ENCODE measurements at places on chromosomes 2 and 18.
A peak's percentile ranks its signal among the peaks of the same experiment; 100 is the strongest.

DNA sequence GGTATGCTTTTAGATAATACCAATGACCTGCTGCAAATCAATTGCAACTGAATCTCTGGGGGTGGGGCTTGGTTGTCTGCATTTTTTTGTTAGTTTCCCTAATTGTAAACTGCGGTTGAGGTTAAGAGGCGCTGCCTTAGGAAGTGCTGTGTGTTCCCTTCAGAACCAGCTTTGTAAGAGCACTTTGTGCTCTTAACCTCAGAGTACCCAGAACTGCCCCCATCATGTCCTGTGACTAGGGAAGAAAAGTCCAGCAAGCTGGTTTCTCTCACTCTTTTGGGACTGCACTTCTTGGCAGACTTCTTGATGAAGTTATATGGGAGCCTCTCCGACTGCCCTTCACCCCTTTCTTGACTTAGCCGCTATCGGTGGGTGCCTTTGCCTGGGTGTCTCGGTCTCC, 245.5 kb upstream of the CXCR4 start:
- no peaks in the 10 kb centered on the region for H3K27me3 ChIP-seq
- H3K4me3 ChIP-seq, result peak overlapping the region; percentile 8
- no peak for DNase-seq
- peaks cover 53% of the 10 kb centered on the region for H3K4me1 ChIP-seq
- H3K36me3 ChIP-seq, result peaks cover 2% of the 10 kb centered on the region
- peak overlapping the region; percentile 24 for H3K27ac ChIP-seq

DNA sequence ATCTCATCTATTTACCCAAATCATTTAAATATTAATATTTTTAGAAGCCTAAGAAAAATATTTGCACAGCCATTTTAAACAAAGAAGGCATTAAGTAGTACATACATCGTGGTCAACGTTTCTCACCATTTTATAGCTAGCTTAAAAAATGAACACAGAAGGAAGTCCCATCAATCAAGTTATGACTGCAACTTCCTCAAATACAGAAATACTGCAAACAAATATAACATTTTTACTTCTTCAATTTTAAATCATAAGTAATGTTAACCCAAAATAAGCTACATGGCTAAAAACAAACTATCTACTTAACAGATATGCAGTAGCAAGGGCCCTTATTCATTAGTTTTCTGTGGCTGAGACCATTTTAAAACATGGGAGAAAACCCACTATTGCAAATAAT, 30.6 kb downstream of the ITSN2 start:
- H3K36me3 ChIP-seq, result peaks cover 11% of the 10 kb centered on the region
- H3K4me3 ChIP-seq, result no peak overlapping the region
- H3K27ac ChIP-seq, result no peak overlapping the region
- peaks cover 50% of the 10 kb centered on the region for H3K4me1 ChIP-seq
- no peaks in the 10 kb centered on the region for H3K27me3 ChIP-seq

GRCh38 chr2:64784168-64785061, 130.7 kb upstream of the SERTAD2 start:
- no peaks in the 10 kb centered on the region for H3K27me3 ChIP-seq
- H3K4me3 ChIP-seq, result no peak overlapping the region
- H3K4me1 ChIP-seq, result no peaks in the 10 kb centered on the region
- H3K27ac ChIP-seq, result no peak overlapping the region

GRCh38 chr18:46028536-46028891, 43.5 kb downstream of the PSTPIP2 start:
- H3K4me3 ChIP-seq, result peak overlapping the region; percentile 79
- H3K4me1 ChIP-seq, result peaks cover 19% of the 10 kb centered on the region
- peaks cover 10% of the 10 kb centered on the region for H3K27me3 ChIP-seq
- H3K27ac ChIP-seq, result peak overlapping the region; percentile 81

- no peak overlapping the region for H3K4me3 ChIP-seq
- H3K4me1 ChIP-seq, result no peaks in the 10 kb centered on the region
- H3K27ac ChIP-seq, result no peak overlapping the region
- H3K27me3 ChIP-seq, result peaks cover 72% of the 10 kb centered on the region
Measured at GRCh38 chr2:238739668-238740067, 108.2 kb upstream of the TWIST2 start.

GRCh38 chr2:30425326-30425725, 21.7 kb upstream of the LCLAT1 start:
- DNase-seq, result no peak
- H3K4me1 ChIP-seq, result peaks cover 63% of the 10 kb centered on the region
- H3K27me3 ChIP-seq, result no peaks in the 10 kb centered on the region
- H3K27ac ChIP-seq, result no peak overlapping the region

GRCh38 chr2:236545814-236546480, 23.7 kb upstream of the ACKR3 start:
- peak overlapping the region; percentile 79 for H3K27ac ChIP-seq
- no peaks in the 10 kb centered on the region for H3K27me3 ChIP-seq
- H3K36me3 ChIP-seq, result peaks cover 19% of the 10 kb centered on the region

GRCh38 chr2:54864727-54865126, 141.3 kb downstream of the EML6 start:
- DNase-seq, result no peak
- no peak overlapping the region for H3K4me3 ChIP-seq
- no peaks in the 10 kb centered on the region for H3K36me3 ChIP-seq

GRCh38 chr18:64099244-64099643, 49.6 kb downstream of the LINC00305 start:
- H3K27ac ChIP-seq, result no peak overlapping the region
- H3K36me3 ChIP-seq, result no peaks in the 10 kb centered on the region
- no peak for DNase-seq
- H3K4me3 ChIP-seq, result no peak overlapping the region
- no peaks in the 10 kb centered on the region for H3K27me3 ChIP-seq

DNA sequence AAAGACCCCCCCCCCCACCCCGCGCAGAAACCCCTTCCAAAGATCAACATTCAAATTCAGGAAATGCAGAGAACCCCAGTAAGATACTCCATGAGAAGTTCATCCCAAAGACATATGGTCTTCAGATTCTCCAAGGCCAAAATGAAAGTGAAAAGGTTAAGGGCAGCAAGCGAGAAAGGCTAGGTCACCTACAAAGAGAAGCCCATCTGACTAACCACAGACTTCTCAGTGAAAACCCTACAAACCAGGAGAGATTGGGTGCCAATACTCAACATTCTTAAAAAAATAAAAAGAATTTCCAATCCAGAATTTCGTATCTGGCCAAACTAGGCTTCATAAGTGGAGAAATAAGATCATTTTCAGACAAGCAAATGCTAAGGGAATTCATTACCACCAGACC, 175.2 kb downstream of the RND3 start:
- no peaks in the 10 kb centered on the region for H3K36me3 ChIP-seq
- no peak overlapping the region for H3K27ac ChIP-seq
- H3K27me3 ChIP-seq, result no peaks in the 10 kb centered on the region
- H3K4me3 ChIP-seq, result no peak overlapping the region
- no peaks in the 10 kb centered on the region for H3K4me1 ChIP-seq

GRCh38 chr2:109216332-109216731, 87.3 kb downstream of the SH3RF3 start:
- H3K27ac ChIP-seq, result no peak overlapping the region
- H3K36me3 ChIP-seq, result no peaks in the 10 kb centered on the region
- no peak for DNase-seq
- peaks cover 82% of the 10 kb centered on the region for H3K27me3 ChIP-seq
- H3K4me3 ChIP-seq, result no peak overlapping the region

- H3K4me1 ChIP-seq, result peaks cover 52% of the 10 kb centered on the region
- H3K4me3 ChIP-seq, result no peak overlapping the region
- H3K36me3 ChIP-seq, result no peaks in the 10 kb centered on the region
- H3K27ac ChIP-seq, result no peak overlapping the region
- no peaks in the 10 kb centered on the region for H3K27me3 ChIP-seq
Measured at GRCh38 chr18:48799724-48800315, 150.9 kb downstream of the SMAD7 start.

DNA sequence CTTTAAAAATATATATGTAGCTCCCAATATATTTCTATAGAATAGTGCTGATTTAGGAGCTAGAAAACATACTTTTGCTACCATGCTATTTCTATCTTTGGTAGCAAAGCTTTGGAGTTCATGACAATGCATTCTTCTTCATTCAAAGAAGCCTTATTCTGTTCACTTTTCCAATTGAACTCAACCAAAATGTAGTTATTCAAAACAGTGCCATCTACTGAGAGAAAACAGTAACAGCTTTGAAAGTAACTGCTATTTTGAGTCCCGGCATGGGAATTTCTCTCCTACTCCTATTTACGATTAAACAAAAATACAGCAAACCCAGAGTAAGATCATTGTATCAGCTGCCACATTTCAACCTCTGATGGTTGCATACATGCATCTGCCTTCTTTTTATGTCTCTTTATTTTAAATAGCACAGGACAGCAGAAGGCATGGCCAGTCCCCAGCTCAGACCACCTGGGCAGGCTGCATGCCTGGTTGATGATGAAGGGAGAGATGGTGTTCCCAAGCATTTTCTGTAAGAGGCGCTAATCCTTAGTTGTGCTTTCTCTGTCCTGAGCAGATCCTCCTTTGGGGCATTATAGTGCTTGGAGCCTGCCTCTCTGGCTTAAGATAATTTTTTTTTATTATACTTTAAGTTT, 69.7 kb upstream of the SULT1C3 start:
- H3K36me3 ChIP-seq, result no peaks in the 10 kb centered on the region
- peaks cover 10% of the 10 kb centered on the region for H3K27me3 ChIP-seq
- no peaks in the 10 kb centered on the region for H3K4me1 ChIP-seq
- no peak for DNase-seq
- H3K27ac ChIP-seq, result no peak overlapping the region
- no peak overlapping the region for H3K4me3 ChIP-seq

GRCh38 chr2:238631491-238632180, 204.9 kb downstream of the ASB1 start:
- no peak overlapping the region for H3K27ac ChIP-seq
- H3K36me3 ChIP-seq, result no peaks in the 10 kb centered on the region
- DNase-seq, result no peak

DNA sequence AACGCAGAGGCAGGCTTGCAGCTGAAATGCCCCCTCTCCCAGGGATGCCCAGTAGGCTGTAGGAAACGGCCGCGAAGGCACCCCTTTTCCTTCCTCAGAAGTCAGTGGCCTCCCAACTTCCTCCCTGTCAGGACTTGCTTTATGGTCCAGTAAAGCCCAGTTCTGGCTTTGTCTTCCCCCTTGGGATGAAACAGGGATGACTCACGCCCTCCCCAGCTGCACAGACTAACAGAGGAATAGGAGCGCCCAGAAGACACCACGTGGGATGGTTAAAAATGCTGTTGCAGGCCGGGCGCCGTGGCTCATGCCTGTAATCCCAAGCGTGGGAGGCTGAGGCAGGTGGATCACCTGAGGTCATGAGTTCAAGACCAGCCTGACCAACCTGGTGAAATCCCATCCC, 6.9 kb downstream of the CREG2 start:
- no peaks in the 10 kb centered on the region for H3K36me3 ChIP-seq
- no peak overlapping the region for H3K27ac ChIP-seq
- peaks cover 14% of the 10 kb centered on the region for H3K27me3 ChIP-seq
- DNase-seq, result no peak

- no peak overlapping the region for H3K4me3 ChIP-seq
- H3K27ac ChIP-seq, result no peak overlapping the region
- no peak for DNase-seq
- no peaks in the 10 kb centered on the region for H3K36me3 ChIP-seq
- no peaks in the 10 kb centered on the region for H3K4me1 ChIP-seq
Measured at GRCh38 chr18:48612917-48613316, 74.1 kb downstream of the CTIF start.

Data from activated T-cell treated with anti-CD3 and anti-CD28 coated beads, Interleukin-2, amount 50 U/mL, for 24 hours (primary cell).